Left renal pelvis (tissue), 4 donors: ENCODE measurements at places on chromosomes 6 and 20. TPM values are rescaled to one million over a fixed set of nuclear protein-coding genes. Genes with fewer than 3 reads are reported as not detected.

The ARMH2 gene
- polyA plus RNA-seq, result not detected

The TSPO2 gene
- 0.47 TPM for polyA plus RNA-seq

The REPS1 gene
- polyA plus RNA-seq, result 80.3 TPM

The HLA-DOA gene
- 5.7 TPM for polyA plus RNA-seq

The RAET1L gene
- polyA plus RNA-seq, result not detected
